ENCODE measurements at places on chromosomes 6 and 20.

- no peak for DNase-seq
These were observed 687 bp upstream of the HTR1B start for GRCh38 chr6:77463861-77464494.

- no peak for DNase-seq
These were observed 25.3 kb downstream of the DUSP22 start for GRCh38 chr6:317448-318144.

GRCh38 chr6:81875782-81876293 is 123.4 kb upstream of the TENT5A start:
- DNase-seq: no peak

- DNase-seq: no peak
These were observed 330.1 kb downstream of the HDGFL1 start for GRCh38 chr6:22899426-22899825.

GRCh38 chr20:7094438-7094997 is 327.0 kb downstream of the BMP2 start:
- DNase-seq: no peak

- DNase-seq: peak; percentile 54
These were observed 50.9 kb upstream of the DACT2 start for GRCh38 chr6:168370310-168370991.

- DNase-seq: no peak
These were observed 149.7 kb downstream of the PRL start for GRCh38 chr6:22146931-22147701.

DNA sequence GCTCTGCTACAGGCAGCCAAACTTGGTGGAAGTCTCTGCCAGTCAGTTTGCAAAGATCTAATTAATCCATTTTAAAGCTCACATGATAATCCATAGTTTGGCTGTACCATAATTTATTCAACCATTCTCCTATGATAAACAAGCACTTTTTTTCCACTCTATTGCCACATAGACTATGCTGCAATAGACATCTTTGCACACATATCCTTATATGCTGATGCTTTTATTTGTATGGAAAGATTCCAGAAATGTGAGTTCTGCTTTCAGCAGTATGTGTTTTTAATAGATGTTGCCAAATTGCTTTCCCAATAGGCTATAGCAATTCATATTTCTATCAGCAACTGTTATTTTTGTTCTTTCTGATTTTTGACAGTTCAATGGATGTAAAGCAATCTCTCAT is 628.0 kb downstream of the KIF16B start:
- no peak for DNase-seq

GRCh38 chr6:157661652-157662051 is 161.4 kb upstream of the SNX9 start:
- DNase-seq: no peak

DNA sequence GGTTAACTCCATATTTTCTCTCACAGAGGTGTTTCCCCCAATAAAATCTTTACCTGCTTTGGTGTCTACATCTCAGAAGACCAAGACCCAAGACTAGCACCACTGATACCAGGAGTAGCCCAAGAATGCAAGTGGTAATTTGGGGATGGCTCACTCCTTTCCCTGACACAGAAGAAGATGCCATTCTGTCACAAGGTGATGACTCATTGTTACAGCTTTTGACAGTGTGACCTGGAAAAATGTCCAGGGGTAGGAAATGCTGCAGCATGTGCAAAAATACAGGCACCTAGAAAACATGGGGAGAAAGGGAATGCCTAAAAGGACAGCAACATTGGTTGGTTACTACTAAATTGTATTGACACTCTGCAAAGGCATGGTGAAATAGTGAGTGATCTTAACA is 254.0 kb upstream of the GJE1 start:
- DNase-seq: no peak

GRCh38 chr20:62850333-62850974 is 11.2 kb downstream of the TCFL5 start:
- DNase-seq: no peak

DNA sequence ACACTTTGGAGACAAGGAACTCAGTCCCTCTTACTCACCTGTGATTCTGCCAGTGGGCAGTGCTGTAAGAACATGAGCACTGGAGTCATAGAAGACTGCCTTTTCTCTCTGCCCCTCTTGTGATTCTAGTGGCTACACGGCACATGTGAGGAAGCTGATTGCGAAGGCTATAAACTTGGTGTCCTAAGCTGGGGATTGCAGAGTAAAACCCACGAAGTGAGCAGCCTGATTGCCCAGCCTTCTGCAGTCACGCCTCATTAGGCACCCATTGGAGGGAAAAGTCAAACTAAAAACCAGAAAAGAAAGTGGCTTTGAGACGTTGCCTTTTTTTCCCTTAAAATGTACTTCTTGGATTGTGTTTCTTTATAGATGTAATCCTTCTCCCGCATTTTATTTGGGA is 748.4 kb upstream of the CHD6 start:
- no peak for DNase-seq

GRCh38 chr20:57371363-57371762 is 19.8 kb upstream of the RBM38 start:
- DNase-seq: no peak

GRCh38 chr20:362271-363254 is 15.7 kb downstream of the NRSN2 start:
- no peak for DNase-seq

DNA sequence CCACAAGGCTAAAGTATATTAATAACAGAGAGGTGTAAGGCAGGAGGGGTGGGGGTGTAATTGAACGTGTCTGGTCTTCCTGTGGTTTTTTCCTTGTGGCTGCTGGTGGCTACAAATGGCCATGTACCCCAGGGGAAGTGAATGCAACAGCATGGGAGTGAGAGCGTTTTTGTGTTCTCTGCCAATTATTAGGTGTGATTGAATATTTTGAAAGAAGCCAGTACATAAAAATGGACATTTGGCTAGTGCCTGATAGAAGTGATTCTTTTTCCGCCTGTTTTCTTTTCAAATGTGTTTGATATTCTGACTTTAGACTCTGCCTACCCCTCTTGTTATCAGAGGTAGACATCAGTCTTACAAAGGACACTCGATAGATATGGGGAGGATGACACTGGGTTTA is 141.3 kb downstream of the PRL start:
- DNase-seq: no peak

DNA sequence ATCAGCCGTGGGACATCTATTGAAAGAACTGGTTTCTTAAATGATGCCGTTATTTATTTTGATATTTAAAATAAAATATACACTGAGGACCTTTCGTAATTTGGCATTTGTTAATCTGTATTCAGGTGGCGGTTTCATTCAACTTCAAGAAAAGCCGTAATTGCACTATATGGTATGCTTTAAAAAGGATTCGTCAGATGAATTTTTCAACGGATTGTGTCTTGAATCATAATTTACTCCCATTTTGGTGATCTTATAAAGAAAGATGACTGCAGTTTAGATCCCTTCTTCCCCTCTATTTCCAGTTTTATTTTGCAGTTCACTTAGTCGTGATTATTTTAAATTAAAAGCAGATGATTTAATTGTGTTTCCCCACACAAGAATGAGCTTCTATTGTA is 761 bp downstream of the KLHL32 start:
- no peak for DNase-seq

GRCh38 chr6:159766906-159767305 is 5.1 kb downstream of the ACAT2 start:
- DNase-seq: no peak

DNA sequence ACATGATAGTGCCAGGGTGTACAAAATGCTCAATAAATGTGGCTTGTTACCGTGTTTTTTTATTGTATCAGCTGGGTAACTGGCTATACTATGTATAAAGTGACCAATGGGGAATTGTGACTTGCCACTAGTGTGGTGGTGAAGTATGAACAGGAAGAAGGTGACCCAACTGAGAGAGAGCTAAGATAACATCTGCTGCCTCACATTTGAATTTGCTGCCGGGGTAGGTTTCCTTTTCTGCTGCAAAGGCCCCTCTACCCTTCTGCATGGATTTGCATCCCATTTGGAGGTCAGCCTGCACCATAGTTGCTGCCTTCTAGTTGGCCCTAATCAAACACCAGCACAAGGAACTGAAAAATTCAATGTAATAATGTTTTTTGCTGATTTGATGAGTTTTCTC is 24.1 kb downstream of the IL17A start:
- no peak for DNase-seq

GRCh38 chr6:154835307-154835706 is 102.1 kb downstream of the SCAF8 start:
- DNase-seq: no peak

- DNase-seq: no peak
These were observed 7.0 kb downstream of the UBD start for GRCh38 chr6:29552512-29553051.

DNA sequence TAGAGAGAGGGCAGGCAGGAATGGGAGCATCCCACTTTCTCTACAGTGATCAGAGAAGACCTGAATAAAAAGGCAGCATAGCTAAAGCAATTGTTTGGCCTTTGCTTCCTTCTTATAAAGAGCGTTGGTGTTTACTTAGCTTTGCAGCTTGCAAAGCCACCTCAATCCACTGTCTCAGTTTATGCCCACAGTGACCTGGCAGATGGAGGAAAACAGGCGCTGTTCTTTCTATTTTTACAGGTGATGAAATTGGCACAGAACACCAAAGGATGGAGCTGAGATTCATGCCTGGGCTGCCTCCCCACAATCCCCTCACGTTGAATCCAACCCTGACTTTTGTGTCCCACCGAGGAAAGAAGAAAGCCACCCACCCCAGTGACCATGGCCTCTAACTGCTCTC is 130.5 kb downstream of the TTLL2 start:
- DNase-seq: no peak

DNA sequence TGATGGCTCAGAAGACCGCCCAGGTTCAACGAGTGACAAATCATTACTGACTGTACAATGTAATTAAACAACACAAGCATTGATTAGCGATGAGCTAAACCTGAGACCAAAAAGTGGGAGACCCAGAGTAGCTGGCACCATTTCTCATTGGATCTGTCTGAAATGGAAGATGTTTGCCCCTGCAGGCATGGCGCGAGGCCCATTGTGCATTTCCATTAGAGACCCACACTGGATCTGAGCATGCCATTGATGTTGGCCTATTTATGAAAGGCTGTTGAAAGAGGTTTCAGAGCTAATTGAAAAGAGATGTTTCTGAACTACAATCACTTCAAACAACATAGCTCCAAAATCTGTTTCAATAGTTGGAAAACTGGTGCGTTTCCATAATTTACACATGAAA is 196.7 kb downstream of the TFAP2B start:
- no peak for DNase-seq

DNA sequence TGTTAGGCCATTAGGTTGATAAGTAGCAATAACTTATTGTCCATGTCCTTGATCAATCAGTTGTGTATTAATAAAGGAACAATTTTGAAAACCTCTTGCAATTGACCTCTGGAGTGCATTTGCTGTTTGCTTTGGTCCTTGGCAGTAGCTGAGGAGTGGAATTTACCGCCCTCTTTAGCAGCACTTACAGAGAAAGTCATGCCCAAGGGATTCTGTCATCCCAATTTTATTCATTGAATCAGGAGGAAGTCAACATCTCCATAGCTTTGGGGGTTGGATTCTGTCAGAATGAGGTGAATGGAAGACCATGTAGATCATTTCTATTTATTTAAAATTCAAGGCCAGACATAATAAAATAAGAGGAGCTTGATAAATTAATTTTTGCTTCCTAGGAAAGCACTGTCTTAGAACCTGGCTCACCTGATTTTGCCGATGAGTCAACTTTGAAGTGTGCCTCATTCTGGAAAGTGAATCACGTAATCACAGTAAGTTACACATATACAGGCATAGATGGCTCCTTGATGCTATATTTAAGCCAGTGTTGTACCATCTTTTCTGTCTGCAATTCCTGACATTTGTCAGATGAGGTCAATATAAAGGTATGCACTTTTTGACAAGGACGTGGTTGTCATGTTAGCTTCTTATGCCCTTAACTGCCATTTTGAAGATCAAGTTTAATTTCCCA is 128.7 kb upstream of the MLIP start:
- no peak for DNase-seq

- DNase-seq: no peak
These were observed 56.6 kb downstream of the RALGAPA2 start for GRCh38 chr20:20655883-20656282.

- peak; percentile 7 for DNase-seq
These were observed 137.2 kb downstream of the MAP3K4 start for GRCh38 chr6:161128680-161129196.

DNA sequence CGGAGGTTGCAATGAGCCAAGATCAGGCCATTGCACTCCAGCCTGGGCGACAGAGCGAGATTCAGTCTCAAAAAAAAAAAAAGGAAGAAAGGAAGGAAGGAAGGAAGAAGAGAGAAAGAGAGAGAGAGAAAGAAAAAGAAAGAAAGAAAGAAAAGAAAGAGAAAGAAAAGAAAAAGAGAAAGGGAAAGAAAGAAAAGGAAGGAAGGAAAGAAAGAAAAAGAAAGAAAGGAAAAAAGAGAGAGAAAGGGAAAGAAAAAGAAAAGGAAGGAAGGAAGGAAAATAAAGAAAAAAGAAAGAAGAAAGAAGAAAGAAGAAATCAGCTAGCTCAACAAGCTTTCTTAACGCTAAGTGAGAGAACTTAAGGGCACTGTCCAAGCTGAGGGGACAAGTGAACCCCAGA is 7.6 kb upstream of the MATN4 start:
- DNase-seq: no peak

DNA sequence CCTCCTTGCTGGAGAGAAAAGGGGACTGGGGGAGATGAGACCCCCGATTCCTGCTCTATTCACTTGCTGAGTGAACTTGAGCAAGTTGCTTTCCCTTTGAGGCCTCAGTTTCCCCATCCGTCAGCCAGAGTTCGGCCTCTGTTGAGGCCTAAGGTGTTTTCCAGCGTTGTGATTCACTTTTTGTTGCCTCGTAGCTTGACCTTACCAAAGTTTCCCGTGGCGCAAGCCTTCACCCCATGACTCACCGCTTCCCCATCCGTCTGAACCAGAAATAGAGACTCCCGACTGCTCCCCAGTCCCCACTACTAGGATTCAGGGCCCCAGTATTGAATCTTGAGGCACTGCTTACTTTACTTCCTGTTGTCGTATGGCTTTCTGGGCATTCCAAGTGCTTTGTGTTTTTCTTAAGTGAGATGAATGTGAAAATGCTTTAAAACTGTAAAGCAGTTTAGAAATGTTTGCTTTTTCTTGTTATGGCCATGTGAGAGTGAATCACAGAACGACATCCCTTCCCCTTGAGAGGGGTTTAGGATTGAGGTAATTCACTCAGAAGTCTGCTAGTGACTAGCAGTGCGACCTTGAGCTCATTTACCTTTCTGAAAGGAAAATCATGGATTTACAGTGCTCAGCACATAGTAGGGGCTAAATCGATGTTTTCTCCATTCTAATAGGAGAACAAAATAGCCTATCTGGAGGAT is 1.2 kb downstream of the CHMP4B start:
- DNase-seq: peak; percentile 16

- peak; percentile 48 for DNase-seq
These were observed 1.4 kb downstream of the NKX2-4 start for GRCh38 chr20:21395666-21396598.

GRCh38 chr6:102402635-102403329 is 1009.3 kb downstream of the GRIK2 start:
- no peak for DNase-seq

GRCh38 chr6:66200390-66200789 is 493.4 kb upstream of the EYS start:
- DNase-seq: no peak

GRCh38 chr6:1893470-1894130 is 283.9 kb downstream of the FOXC1 start:
- DNase-seq: no peak

- no peak for DNase-seq
These were observed 3.1 kb upstream of the CSE1L start for GRCh38 chr20:49043000-49043399.
